ENCODE measurements at places on chromosomes 11 and 22. TPM values are rescaled to one million over a fixed set of nuclear protein-coding genes. Genes with fewer than 3 reads are reported as not detected.

The FGF3 gene
- total RNA-seq = not detected

The CDHR5 gene
- 1.0 TPM for total RNA-seq

The FJX1 gene
- 6.3 TPM for total RNA-seq

The ANKK1 gene
- not detected for total RNA-seq

The NUCB2 gene
- 24.0 TPM for total RNA-seq

The CASP5 gene
- total RNA-seq = 0.52 TPM

Data from skeletal muscle tissue (tissue), 5 donors.